ENCODE measurements at places on chromosomes 5 and 9.

DNA sequence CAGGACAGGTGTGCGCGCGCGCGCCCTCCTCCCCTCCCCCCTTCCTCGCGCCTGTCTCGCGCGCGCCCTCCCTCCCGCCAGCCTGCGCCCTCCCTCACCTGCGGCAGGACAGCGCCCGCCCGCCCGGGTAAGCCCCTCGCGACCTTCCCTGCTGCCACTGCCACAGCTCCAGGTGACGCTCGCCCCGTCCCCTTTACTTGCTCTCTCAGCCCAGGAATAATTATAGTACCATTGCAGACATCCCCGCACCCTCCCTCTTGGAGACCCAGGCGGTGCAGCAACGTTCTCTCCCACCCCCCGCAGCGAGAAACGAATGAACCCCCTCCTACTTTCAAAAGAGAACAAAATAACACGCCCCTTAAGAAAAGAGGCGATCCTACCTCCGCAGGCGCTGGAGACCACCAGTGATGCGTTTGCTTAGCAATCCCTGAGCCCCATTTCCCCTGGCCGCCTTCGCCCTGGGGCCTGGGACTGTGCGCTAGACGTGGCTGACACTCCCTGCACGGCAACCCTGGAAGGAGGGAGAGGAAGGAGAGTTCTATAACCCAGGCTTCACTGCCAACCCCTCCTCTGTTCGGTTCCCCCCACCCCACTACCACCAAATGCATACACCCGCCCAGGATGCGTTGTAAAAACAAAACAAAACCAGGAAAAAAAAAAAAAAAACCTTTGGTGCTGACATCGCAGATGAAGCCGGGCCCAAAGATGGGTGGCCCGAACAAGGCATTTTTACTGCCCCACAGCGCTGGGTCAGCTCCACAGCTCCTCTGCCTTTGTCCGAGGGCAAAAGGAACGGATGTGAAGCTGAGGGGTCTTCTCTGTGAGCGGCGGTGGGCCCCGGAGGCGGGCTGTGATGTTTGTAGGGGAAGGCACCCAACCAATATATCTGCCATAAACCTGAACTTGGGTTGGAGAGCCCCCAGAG lies 5.6 kb upstream of the PURA start:
- DNase-seq: no peak

GRCh38 chr9:38437193-38437823 lies 13.1 kb upstream of the IGFBPL1 start:
- no peak for DNase-seq

GRCh38 chr9:84305497-84306131 lies 34.9 kb downstream of the SLC28A3 start:
- no peak for DNase-seq

GRCh38 chr5:167709625-167710024 lies 581.8 kb upstream of the WWC1 start:
- no peak for DNase-seq

- no peak for DNase-seq
Measured at GRCh38 chr9:75239176-75239575, 150.9 kb downstream of the OSTF1 start.

- no peak for DNase-seq
Measured at GRCh38 chr5:159385536-159385935, 55.2 kb upstream of the IL12B start.

DNA sequence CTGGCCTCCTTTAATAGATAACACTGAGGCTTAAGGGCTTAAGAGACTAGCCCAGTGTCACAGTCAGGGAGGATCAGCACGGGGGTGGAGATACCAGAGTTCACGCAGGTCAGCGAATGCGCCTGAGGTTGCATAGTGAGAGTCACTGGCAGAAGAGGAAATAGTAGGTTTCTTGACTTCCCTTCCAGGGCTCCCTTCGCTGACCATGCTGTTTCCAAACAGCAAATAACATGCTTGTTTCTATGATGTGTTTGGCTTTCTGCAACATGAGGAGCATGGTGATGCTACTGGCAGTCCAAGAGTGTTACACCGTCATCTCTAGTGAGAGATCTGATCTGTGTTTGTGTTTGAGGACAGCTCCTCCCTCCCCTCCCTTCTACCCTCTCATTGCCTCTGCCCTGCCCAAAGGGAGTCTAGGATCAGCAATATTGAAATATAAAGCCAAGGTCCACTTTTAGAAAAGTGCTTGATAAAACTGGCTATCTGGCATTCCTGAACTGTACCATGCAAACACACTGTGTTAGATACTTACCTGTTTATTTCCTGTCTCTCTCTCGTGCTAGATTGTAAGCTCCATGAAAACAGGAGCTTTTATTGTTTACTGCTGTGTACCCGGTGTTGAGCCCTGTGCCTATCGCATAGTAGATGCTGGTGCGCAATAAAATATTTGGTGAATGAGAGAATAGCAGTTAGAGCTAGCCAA lies 12.3 kb downstream of the TLE4 start:
- DNase-seq: no peak

- no peak for DNase-seq
Measured at GRCh38 chr5:75656311-75657003, 45.2 kb downstream of the ANKDD1B start.

DNA sequence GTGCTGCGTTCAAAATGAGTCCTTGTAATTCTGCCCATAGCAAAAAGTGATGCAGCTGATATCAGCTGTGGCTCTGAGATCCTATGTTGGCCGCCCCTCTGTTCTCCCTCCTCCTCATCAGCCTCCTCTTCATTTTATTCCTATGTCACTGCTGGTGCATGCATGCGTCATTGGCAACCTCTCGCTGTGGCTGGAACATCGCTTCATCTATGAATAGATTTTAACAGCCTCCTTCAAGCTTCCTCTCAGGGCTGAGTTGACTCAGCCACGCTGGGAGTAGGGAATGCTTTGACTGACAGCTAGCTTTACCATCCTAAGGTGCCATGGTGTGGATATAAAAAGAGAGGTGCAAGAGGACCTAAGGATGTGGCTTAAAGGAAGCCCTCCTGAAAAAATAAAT lies 303.5 kb downstream of the PLK2 start:
- no peak for DNase-seq

DNA sequence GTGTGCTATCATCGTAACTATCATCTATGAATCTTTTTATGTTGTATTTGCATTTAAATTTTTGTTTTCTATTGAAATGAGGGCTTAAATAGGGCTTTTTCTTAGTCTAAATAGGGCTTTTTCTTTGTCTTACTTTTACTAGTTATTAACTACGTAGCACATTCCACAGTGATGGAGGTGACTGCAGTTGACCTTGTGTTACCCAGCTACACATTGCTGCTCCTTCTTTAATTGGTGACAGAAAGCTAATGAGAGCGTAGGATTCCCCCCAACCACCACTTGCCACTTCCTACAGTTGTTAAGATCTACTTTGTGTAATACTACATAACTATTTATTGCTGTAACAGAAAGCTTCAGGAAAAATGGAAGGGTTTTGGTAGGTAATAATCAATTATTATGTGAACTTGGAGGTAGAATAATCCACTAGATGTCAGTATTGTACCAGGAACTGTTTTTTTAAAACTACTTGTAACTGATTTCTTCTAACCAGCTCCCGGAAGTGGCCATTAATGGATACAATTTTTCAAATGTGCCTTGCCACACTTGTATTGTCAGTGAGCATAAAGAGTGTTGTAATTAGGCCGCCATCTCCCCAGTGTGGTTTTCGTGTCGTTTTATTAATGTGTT lies 18.0 kb downstream of the MTRR start:
- DNase-seq: no peak

- no peak for DNase-seq
Measured at GRCh38 chr9:3660936-3661335, 135.1 kb upstream of the RFX3 start.

DNA sequence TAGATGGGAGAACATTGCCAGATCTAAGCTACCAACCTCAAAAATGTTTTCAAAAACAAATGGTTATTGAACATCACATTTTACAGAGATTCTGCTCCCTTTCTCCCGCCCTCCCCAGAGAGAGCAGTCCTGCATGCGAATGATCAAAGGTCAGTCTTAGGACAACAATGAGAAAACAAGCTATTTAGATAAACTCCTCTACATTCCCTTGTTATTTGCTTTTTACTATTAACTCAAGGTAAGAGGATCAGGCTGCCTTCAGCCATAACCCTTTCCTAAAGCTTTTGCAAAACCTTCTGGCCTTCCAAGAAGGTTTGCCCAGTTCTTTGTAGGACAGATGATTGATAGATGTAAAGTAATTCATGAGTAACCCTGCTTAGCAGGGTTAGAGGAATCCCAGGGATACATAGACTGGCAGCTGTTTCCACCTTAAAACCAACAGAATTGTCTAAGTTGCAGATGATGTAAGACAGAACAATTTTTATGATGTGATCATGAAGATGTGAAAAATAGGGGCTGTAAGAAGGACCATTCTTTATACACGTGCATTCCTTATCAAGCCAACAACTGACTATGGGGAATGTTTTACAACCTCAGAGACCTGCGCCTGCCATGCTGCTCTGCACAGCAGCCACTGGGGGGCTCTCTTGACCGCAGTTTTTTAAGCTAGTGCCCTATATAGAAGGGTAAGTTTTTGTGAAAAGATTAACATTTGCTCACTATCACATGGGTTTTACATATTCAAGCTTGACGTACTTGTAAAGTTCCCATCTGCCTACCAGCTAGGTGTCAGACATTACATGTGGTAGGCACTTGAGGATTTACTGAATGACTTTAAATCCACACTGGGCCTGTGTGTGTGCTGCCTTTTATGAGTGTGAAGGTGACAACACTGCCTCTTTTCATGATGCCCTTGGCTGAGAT lies 2.3 kb upstream of the ZNF782 start:
- DNase-seq: peak; percentile 49

DNA sequence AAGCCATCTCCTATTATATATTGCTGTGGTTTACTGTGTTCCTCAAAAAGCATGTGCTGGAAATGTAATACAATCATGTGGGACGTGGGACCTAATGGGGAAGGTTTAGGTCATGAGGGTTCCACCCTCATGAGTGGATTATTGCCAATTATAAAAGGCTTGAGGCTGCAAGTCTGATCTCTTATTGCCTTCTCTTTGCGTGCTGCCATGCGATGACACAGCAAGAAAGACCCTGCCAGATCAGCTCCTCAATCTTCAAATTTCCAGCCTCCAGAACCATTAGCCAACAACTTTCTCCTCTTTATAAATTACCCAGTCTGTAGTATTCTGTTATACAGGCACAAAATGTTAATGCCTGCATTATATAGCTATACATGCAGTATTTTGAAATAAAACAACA lies 45.4 kb downstream of the MARCHF11 start:
- no peak for DNase-seq

DNA sequence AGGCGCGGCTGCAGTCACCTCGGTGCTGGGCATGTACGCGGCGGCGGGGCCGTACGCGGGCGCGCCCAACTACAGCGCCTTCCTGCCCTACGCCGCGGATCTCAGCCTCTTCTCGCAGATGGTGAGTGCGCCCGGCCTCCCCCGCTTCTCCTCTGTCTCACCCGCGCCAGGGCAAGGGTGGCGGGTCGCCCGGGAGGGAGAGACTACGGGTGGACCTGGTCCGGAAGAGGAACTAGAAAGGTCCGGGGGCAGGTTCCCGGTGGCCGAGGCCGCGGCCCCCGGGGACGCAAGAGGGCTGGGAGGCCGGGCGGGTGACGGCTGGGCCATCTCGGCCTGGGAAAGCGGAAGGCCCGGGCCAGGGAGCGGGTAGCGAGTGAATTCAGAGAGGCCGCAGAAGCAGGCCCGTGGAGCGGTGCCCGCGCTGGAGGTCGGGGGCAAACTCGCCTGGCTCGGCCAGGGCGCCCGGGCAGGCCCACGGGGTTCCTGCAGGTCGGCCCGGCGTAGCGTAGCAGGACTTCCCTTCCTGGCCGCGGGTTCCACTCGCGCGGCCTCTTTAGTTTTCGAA lies 711 bp downstream of the IRX1 start:
- DNase-seq: no peak

Data from activated T-helper 9 cell treated with anti-CD3 and anti-CD28 coated beads, Interleukin-2, amount 50 U/mL, for 16 hours (primary cell).